Activated CD8-positive, alpha-beta memory T cell treated with anti-CD3 and anti-CD28 coated beads for 1 hour (primary cell): ENCODE measurements at places on chromosomes 4 and X.

- DNase-seq = no peak
These were observed 141.6 kb downstream of the AASDH start for GRCh38 chr4:56245547-56246232.

GRCh38 chrX:97984641-97985040, 1100.9 kb downstream of the RPA4 start:
- no peak for DNase-seq

DNA sequence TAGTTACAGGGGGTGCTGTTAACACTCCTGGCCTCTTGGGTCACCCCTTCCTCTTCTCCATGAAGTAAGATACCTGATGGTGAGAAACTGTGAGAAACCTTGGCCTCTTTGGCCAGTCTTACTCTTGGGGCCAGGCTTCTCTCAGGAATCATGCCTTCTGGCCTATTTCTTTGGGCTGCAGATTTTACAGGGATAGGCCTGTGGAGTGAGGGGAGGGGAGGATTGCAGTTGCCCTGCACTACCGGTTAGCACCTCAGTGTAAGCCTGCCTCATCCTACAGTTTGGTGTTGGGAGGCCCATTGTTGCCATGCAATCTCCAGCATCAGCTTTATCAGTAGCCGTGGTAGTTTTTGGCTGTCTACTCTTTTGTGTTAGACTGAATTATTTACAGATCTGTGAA, 7.6 kb upstream of the PGRMC2 start:
- DNase-seq = no peak

DNA sequence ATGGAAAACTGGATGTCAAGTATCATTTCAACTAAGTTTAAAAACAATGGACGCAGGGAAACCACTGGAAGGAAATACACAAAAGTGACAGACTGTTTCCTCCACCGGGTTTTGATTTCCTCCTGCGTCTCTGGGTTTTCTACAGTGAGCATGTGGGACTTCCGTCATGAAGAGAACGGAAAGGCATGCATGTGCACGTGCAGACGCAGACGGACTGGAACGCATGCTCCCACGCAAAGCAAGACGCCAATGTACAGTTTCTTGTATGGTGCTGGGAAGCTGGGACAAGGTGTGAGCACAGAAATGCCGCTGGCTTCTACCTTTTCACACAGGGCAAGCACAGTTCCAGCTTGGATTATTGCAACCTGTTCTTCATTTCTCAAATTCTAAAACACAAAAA, 30.3 kb upstream of the C4orf50 start:
- no peak for DNase-seq

- DNase-seq = no peak
These were observed 39.3 kb downstream of the ATG4A start for GRCh38 chrX:108130889-108131288.

DNA sequence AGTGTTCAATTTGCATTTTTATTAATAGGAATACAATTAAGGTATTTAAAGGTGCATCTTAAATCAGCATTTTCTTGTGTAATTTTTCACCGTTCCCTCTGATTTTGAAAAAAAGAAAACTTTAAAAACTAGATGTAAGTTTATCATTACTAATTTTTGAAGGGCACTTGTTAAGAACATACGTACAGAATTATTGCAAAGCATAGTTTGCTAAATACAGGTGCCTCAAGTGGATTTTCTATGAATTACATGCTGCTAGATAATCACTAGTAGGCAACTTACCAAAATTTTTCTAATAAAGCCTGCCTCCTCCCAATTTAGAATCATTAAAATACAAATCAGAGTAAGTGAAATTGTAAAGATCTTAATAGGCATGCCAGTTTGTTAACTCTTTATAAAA, 8.5 kb downstream of the CNKSR2 start:
- no peak for DNase-seq

GRCh38 chr4:155407480-155407879, 30.7 kb upstream of the MAP9 start:
- no peak for DNase-seq
